Lung microvascular endothelial cell (primary cell): ENCODE measurements at places on chromosomes 7 and 10. TPM values are rescaled to one million over a fixed set of nuclear protein-coding genes. Genes with fewer than 3 reads are reported as not detected.

- no peak for DNase-seq
These were observed 22.5 kb downstream of the CALHM2 start for GRCh38 chr10:103429647-103430046.

DNA sequence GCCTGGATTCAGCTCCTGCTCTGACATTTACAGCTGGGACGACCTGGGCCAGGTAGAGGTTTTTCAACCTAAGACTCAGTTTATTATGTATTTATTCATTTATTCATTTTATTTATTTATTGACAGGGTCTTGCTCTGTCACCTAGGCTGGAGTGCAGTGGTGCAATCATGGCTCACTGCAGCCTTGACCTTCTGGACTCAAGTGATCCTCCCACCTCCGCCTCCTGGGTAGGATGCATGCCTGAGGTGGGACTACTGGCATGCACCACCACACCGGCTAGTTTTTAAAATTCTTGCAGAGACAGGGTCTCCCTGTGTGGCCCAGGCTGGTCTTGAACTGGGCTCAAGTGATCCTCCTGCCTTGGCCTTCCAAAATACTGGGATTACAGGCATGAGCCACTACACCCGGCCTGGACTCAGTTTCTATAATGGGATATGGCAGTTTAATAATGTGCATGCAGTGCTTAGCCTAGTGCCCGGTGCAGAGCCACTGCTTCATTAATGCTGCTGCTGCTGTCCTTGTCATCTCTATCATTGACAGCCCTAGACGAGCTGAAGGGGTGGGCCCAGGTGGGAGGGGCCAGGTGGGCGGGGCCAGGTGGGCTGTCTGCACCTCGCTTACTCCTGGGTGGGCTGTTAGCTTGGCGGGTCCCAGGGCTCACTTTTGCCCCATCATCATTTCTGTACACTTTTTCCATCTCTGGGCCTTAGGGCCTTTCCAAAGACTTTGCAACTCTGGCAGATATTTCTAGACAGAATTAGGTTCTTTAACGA lies 92.6 kb downstream of the LHPP start:
- DNase-seq = no peak

GRCh38 chr7:111190804-111191203 lies 99.9 kb downstream of the LRRN3 start:
- DNase-seq = no peak

- DNase-seq = peak; percentile 76
These were observed 18.3 kb upstream of the PODXL start for GRCh38 chr7:131574741-131575140.

DNA sequence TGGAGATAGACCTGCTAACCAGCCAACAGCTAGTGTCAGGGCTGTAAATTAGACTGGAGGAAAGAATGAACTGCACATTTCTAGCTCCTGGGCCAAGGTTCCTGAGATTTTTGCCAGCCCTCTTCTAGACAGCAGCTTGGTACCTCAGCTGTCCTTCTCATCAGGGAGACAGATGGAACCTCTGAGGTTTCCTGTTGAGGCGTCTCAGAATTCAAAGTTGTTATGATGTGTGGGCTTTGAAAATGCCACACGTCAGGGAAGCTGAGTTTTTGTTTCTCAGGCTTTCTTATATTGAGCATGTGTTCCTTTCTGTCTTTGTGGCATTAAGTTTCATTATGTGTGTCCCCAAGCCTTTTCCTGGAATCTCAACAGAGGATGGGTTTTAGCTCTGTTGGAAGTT lies 736.6 kb downstream of the AUTS2 start:
- no peak for DNase-seq

GRCh38 chr10:29849126-29849833 lies 210.1 kb downstream of the JCAD start:
- peak; percentile 96 for DNase-seq

ITIH5 gene
- total RNA-seq = under 0.01 and 1.4 TPM in 2 replicates

- DNase-seq = peak; percentile 16
These were observed 73.4 kb upstream of the NAMPT start for GRCh38 chr7:106358103-106358663.

KLLN gene
- total RNA-seq = 0.20 and 0.22 TPM in 2 replicates

STRIP2 gene
- 1.8 and 2.6 TPM in 2 replicates for total RNA-seq

SLC13A1 gene
- total RNA-seq = not detected in 2 replicates

MBL2 gene
- total RNA-seq = not detected in 2 replicates

- peak; percentile 40 for DNase-seq
These were observed 656.6 kb downstream of the INHBA start for GRCh38 chr7:41046221-41046761.

CDNF gene
- 0.40 and 0.44 TPM in 2 replicates for total RNA-seq

- DNase-seq = no peak
These were observed 567.3 kb downstream of the AUTS2 start for GRCh38 chr7:70165477-70166170.

- DNase-seq = peak; percentile 9
These were observed 29.9 kb upstream of the DDX50 start for GRCh38 chr10:68871105-68871711.

- DNase-seq = no peak
These were observed 41.5 kb downstream of the LGI1 start for GRCh38 chr10:93799155-93799708.

GRCh38 chr10:133132473-133133291 lies 27.3 kb upstream of the KNDC1 start:
- no peak for DNase-seq

UBE2D4 gene
- 4.8 and 8.3 TPM in 2 replicates for total RNA-seq

GRCh38 chr10:126738001-126738400 lies 67.5 kb upstream of the C10orf90 start:
- DNase-seq = no peak

DNA sequence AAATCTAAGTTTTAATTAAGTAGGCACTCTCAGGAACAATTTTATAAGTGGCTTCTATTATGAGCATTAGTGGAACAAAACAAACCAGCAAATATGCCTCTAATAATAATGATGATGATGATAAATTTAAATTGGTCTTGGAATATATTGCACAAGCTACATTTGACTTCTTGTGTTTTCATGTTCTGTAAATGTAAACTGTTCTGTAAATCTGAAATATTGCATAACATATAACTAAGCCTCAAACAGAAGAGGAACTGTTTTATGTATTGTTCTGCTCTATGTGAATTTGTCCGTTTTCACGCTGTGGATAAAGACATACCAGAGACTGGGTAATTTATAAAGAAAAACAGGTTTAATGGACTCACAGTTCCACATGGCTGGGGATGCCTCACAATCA lies 625.2 kb upstream of the CELF2 start:
- no peak for DNase-seq

GRCh38 chr10:47288916-47289495 lies 11.0 kb upstream of the GDF10 start:
- DNase-seq = no peak

- DNase-seq = no peak
These were observed 83.4 kb upstream of the IFRD1 start for GRCh38 chr7:112366886-112367285.

ODAD2 gene
- 0.44 and 0.60 TPM in 2 replicates for total RNA-seq

ZNF853 gene
- total RNA-seq = 1.1 and 4.8 TPM in 2 replicates

VWDE gene
- total RNA-seq = under 0.01 TPM in 1 of 2 replicates, not detected in the other

GRCh38 chr10:46226900-46227558 lies 59.8 kb upstream of the ANTXRL start:
- no peak for DNase-seq

DNA sequence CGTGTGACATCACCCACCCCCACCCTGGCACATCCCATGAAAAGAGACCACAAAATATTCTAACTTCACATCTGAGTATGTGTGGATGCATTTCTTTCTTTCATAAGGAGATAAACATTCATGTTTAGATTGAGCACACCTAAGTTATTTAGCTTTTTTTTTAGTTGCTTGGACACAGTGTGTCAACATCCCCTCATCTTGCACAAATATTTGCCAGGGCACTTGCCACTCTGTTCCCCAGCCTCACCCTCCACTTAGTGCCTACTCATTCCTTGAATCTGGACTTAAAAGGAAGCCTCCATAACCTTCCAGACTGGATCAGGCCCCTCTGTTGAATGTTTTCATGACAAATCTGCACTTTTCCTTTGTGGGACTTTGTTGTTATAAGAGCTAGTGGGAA lies 338.9 kb upstream of the IGFBP3 start:
- DNase-seq = no peak

AKR1D1 gene
- total RNA-seq = not detected in 2 replicates

- no peak for DNase-seq
These were observed 138.1 kb downstream of the LRMDA start for GRCh38 chr10:75569506-75569905.

DNAJC12 gene
- total RNA-seq = 4.1 and 6.3 TPM in 2 replicates

SPDYE18 gene
- total RNA-seq = 0.20 and 0.22 TPM in 2 replicates

DNA sequence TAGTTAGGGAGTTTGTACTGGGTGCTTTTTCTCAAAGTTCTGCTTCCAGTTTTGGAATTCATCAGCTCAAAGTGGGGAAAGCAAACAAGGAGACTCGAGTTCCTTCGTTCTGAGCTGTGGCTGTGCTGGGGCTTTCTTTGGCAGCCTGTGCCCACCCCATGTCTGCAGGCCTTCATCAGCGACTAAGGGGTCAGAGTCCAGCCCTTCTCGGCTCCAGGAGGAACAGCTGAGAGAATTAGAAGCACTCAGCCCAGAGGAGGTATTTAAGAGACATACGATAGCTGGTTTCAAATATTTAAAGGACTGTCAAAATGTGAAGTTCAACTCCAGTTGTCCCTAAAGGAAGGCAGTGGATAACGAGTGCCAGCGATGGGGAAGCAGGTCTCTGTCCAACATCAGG lies 41.3 kb downstream of the SH3PXD2A start:
- no peak for DNase-seq

GRCh38 chr7:141251957-141252356 lies 178.1 kb downstream of the TMEM178B start:
- no peak for DNase-seq

DNA sequence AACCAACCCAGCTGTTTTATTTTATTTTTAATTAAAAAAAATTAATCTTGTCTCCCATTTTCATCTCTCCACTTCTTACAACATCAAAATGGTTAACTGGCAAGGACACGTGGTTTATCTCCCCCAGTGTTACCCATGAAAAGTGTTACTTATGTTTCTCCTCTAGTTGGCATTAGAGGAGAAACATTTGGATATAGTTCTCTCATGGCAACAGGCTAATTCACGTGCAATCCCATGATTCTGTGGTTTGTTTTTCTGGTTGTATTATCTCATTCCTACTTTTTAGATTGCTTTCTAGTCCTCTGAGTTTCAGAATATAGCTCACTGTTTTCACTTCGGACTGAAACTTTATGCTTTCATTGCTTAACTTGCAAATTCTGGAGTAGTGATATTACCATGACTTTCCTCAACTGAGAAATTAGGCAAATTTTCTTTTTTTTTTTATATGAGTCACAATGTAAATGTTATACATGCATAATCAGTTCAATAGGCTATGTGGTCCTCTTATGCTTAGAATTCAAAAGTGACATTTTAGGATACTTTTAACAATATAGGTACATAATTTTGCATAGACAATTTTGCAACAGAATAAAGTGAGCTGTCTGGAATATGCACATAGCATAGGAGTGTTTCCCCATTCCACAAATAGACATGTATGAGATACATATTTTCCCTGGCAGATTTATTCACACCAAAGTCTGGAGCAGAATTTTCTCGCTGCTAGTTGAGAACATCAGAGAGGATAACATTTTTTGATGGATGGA lies 43.0 kb downstream of the LHFPL3 start:
- no peak for DNase-seq

DNA sequence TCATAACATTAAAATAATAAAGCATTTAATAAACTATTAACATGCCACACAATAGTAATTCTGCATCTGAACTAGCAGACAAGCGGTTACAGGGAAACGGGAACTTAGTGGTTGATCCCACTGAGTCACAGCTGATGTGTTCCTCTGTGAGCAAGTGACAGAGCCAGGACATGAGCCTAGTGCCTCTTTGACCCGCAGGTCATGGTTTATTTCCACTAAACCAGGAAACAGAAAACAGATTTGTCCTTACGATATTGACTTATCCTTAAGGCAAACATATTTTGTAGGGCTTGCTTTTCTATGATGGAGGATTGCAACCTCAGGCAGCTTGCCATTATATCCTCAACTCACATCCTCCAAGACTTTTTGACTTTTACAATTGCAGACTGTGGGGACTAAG lies 987.3 kb downstream of the CCSER2 start:
- no peak for DNase-seq

- no peak for DNase-seq
These were observed 1.1 kb upstream of the CNTNAP2 start for GRCh38 chr7:146115548-146115850.
